ENCODE measurements at places on chromosomes 11 and 22. TPM values are rescaled to one million over a fixed set of nuclear protein-coding genes. Genes with fewer than 3 reads are reported as not detected.

Gene PRDX5
- 257 TPM for total RNA-seq

DNA sequence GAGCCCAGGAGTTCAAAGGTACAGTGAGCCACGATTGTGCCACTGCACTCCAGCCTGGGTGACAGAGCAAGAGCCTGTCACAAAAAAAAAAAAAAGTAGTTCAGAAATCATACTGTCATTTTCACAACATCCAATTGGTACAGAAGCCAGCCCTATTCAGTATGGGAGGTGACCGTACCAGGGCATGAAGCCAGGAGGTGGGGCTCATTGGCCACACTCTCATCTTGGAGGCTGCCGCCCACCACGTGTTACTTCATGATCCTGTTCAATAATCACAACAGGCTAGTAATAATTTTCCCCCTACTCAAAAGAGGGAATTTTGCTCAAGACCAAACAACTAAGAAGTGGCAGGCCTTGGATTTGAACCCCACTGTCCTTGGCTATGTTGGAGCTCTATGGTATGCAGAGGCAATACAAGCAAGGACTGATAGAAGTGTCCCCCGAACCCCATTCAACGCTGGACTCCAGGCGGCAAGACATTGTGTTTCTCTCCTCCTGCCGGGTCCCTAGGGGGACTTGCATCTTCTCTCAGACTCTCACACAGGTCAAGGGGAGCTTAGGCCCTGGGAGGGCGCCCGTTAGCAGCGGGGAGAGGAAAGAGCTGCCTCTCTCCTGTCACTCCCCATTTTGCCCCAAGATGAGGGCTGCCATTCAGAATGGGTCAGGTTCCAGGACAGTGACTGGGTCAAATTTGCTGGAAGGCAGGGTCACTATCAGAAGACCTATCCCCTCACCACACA lies 40.2 kb upstream of the EMID1 start:
- DNase-seq, result no peak

- no peak for DNase-seq
These were observed 256.2 kb upstream of the LUZP2 start for GRCh38 chr11:24240496-24241175.

Gene CACNA1I
- total RNA-seq, result 0.08 TPM

DNA sequence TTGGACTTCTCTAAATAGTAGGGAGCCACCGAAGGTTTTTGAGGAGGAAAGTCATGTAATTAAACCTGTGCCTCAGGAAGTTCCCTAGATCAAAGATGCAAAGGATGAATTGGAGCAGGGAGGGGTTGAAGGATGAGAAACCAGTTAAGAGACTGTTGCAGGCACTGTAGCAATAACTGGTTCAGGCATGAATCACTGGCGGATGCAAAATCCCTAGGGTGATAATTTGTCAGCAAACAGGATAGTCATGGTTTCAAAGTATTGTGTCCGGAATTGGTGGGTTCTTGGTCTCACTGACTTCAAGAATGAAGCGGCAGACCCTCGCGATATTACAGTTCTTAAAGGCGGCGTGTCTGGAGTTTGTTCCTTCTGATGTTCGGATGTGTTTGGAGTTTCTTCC lies 19.9 kb downstream of the TRIOBP start:
- no peak for DNase-seq

Gene FIBIN
- 22.6 TPM for total RNA-seq

DNA sequence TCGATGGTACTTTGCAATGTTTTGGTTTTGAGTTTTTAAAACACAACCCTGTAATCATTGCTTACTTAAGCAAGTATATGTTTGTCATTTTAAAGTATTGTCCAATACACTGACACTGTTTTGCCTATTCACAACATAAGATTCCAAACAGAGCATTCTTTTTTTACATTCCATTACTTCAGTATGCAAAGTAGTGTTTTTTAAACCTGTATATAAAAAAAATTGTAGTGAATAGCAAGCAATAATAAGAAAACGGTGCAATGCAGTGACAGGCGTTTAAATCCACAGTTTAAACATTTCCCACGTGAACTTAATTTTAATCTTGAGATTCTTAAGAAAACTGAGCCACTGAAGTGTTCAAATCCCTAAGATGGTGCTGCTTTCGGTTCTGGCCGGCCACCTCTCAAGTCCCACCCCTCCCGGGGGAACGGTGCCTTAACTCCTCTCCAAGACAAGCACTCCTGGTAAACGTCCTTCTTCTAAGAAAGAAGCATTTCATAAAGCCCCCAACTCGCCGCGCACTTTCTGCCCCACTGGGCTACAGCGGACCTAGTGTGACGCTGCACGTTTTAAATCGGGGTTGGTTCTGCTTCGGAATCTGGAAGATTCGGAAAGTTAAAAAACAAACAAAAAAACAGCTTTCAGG lies 2.9 kb downstream of the PGR start:
- peak; percentile 4 for DNase-seq

- DNase-seq, result no peak
These were observed 12.4 kb downstream of the SLC25A18 start for GRCh38 chr22:17575681-17576080.

Gene TRIM6
- 5.3 TPM for total RNA-seq

DNA sequence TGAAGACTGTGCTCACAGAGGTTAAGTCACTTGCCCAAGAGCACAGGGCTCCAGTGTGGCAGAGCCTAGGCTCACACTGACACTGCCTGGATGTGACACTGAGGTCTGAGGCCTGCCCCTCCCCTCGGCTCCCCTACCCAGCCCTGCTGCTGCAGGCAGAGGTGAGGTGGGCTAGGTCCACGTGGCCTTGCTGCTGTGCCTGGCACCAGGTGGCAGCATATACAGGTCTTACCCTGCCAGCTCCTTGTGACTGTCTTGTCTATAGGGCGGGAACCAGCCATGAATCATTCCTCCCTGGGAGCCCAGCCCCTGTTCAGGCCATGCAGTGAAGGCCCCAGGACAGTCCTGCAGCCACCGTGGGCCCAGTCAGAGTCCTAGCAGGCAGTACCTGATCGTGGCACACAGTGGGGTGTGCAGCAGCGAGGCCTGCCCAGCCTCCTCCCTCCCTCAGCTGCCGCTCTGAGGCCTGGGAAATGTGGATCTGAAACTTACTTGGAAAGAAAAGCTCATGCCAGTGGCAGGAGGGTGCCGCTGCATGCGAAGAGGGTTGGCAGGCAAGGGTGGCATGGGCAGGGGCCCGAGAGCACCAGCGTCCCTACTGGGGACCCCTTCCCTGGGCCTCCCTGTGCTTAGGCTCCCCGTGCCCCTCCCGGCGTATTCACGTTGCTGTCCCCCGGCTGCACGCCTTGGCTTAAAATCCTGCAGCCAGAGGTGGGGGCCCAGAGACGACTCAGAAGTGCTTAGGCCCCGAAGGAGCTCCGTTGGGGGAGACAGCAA lies 1.2 kb upstream of the CERK start:
- DNase-seq, result peak; percentile 63

- peak; percentile 29 for DNase-seq
These were observed at the start of gene TSPO for GRCh38 chr22:43151251-43152002. Gene TSPO (plus strand): TSS chr22:43151559. CDS start chr22:43159239, 7,680 bp downstream.

Gene RAB39A
- not detected for total RNA-seq

DNA sequence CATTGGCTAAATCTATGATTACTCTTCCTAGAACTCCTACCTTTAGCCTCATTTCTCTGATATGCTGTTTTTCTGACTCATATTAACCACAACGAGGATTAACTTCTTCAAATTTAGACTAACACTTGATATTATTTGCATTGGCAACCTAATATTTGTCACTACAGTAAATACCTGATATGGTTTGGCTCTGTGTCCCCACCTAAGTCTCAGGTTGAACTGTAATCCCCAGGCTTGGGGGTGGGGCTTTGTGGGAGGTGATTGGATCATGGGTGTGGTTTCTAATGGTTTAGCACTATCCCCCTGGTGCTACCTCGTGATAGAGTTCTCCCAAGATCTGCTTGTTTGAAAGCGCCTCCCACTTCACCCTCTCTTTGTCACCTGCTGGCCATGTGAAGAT lies 17.1 kb upstream of the MED17 start:
- DNase-seq, result no peak

Gene KCNJ4
- total RNA-seq, result not detected

- DNase-seq, result no peak
These were observed 3.4 kb upstream of the MPZL2 start for GRCh38 chr11:118267486-118267885.

- no peak for DNase-seq
These were observed 23.7 kb upstream of the CTR9 start for GRCh38 chr11:10727146-10727851.

- peak; percentile 89 for DNase-seq
These were observed 38.3 kb upstream of the TFIP11 start for GRCh38 chr22:26550498-26551033.

DNA sequence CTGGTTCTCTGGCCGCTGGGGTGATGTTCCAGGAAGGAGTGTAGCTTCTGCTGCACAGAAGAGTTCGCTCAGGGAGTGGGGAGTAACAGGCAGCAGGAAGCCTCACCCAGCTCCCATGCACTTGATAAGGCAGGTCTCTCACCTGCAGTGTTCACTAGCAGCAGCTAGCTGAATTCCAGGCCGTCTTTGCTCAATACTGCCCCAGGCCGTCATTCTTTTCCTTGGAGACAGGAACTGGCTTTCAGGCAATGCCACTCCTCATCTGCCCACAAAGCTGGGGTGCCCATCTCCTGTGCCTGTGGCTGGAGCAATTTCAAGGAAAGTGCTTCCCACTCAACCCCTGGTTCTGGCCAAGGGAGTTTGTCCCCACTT lies 66.1 kb downstream of the ARHGAP42 start:
- DNase-seq, result no peak

Gene CCDC87
- total RNA-seq, result 0.45 TPM

Gene VWA5A
- 20.5 TPM for total RNA-seq

GRCh38 chr11:73961321-73961720 lies 10.5 kb downstream of the DNAJB13 start:
- DNase-seq, result peak; percentile 10

DNA sequence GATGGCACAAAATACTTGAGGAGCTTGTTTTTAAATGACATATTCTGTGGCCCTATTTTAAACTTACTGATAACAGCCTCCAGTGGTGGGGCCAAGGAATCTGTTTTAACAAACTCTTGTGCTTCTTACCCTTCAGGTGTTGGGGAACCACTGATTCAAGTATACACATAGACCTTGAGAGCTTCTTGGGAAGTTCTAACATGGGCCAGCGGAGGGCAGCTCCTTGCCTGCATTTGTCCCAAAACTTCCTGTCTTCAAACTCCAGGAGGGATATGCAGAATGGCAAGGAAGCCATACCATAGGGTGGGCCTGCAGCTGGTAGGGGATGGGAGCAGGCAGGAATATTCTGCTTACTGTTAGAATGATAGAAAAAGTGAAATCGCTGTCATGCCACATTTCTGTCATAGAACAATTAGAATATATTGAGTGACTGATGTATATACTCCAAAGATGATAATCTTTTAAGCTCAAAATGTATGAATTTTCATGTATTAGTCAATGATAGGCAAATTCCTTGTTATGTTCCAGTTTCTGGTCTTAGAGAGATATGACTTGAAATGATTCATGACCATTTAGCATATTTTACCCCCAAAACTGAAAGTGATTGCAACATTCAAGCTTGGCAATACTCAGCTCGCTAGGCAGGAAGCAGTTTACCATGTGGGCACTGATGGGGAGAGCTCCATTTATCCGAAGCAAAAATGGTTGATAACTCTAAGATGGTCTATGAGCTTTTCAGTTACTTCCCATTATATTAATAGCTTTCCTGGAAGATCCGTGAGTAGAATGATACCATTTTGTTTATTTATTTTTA lies 9.2 kb downstream of the EXT2 start:
- DNase-seq, result peak; percentile 45

DNA sequence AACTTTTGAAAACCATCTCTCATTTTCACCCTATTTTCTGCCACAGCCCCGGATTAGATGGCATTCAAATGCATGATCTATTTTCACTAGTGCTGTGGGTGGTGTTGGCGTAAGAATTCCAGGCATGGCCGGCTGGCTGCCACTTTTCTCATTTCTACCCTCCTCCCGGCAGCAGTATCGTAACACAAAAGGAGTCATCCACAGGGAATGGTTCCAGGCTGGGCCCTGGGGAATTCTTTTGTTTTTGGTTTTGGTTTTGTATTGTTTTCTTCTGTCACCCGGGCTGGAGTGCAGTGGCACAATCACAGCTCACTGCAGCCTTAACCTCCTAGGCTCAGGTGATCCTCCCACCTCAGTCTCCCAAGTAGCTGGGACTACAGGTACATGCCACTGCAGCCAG lies 13.8 kb downstream of the JAML start:
- peak; percentile 61 for DNase-seq

DNA sequence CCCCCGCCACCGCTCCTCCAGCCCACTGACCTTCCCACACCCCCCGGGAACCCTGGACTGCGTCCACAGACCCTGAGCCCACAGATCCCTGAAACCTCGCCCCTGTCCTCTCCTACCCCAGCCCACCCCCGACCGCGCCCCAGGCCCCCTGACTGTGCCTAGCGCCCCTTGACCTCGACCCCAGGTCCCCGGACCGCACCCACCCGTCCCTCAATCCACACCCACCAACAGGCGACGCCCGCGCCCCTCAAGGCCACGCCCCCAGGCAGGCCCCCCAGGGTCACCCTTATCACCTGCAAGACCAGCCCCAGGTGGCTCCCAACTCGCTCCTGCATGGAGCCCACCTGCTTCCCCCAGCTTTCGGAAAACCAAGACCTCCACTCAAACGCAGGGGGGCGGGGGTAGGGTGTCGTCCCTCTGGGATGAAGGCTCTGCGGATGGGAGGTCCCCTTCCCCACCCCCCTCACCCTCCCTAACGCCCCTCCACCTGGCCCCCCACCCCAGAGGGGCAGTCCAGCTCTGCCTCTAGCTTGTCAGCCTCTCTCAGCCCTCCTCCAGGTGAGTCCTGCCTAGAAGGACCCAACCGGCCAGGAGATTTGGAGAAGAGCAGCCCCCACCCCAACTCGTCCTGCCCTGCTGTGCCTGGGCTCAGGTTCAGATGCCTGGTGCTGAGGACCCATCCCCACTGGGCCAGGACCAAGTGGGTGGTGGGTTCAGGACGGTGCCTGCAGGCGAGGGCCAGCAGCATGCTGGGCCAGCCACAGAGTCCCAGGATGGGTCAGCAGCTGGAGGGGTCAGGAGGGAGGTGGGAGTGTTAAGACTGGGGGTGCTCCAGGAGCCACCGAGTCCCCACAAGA lies 3.1 kb upstream of the IL17REL start:
- DNase-seq, result no peak

DNA sequence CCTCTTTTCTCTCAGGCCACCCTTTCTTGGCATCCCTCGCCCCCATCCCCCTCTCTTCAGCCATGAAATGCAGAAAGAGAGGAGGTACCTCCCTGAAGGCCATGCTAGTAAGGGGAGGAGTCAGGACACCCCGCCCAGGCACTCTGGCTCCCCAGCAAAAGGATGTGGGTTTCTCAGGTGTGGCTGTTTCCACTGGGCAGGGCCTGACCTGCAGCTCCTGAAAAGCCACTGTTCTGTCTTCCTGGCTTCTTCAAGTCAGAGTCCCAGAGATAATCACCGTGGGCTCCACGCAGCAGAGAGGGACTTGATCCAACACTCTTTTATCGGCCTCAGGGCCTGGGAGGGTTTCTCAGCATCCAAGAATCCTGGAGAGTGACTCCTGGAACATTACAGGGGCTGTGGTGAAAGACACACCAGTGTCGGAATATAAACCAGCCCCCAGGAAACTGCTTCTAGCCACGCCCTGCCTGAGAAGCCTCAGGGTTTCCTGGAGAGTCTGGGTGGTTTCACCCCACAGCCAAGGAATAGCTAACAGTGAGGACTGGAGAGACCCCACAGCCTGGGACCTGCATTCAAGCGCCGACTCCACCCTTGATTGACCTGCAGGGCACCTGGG lies 45.7 kb upstream of the TSPAN18 start:
- no peak for DNase-seq
